ENCODE measurements at places on chromosomes 2 and 18.

DNA sequence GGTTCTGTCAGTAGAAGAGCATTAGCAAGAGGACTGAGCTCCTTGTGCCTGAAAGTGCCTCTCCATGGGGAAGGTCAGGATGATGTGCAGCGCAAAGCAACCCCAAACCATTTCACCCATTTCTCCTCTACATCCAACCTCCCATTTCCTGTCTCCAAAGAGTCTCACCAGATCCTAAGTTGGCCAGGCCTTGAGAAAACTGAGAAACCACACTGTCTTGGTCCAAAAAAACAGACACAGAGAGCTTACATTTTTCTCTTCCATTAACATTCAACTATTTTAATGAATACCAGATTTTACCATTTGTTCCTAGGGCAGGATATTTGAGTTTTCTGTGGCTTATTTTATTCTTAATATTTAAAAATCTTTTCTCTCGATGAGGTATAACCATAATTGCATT is 195.0 kb downstream of the EPHA4 start:
- DNase-seq = no peak

- no peak for DNase-seq
Observed at GRCh38 chr2:172540421-172540820, 15.5 kb upstream of the PDK1 start.

DNA sequence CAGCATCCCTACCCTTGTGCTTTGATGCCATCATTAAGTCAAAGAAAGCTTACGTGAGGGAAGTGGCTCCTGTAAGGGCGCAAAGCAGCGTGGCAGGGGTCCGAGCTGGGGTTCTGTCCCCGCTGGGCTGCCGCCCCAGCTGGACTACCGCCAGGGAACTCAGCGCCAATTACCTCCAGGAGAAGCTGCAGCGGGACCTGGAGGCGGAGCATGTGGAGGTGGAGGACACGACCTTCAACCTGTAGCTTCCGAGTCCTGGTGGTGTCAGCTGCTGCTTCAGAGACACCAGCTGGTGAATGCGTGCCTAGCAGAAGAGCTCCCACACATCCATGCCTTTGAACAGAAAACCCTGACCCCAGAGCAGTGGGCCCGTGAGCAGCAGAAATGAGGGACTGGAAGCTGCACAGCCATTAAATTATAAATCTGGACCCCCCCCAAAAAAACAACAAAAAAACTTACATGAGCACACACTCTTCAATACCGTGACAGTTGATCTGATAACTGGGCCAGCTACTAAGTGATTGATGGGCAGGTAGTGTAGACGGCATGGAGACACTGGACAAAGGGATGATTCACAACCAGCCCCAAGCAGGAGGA is 20.1 kb upstream of the YES1 start:
- peak; percentile 26 for DNase-seq

DNA sequence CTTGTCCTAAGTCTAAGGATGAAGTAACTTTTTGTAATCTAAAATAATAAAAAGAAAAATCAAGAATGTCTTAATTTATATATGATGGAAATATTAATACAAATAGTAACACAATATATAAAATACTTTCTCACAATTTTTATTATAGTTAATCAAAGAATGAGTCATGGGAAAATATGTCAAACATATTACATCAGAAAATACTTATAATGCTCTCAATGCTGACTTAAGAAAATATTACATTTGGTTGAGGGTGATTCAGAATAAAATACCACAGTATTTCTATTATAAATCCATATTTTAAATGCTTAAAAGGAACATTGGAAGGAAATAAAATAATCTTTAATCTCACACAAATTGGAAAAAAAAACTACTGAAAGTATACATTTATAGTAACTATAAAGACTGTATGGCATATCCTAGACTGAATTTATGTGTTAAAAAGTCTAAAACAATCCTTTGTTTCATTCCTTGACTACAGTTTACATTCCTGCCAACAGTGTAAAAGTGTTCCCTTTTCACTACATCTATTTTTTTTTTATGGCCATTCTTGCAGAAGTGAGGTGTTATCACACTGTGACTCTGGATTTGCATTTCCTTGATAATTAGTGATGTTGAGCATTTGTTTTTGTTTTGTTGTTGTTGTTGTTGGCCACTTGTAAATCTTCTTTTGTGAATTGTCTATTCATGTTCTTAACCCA is 1573.5 kb upstream of the ACVR2A start:
- no peak for DNase-seq

GRCh38 chr2:215712871-215713790 is 277.3 kb upstream of the FN1 start:
- no peak for DNase-seq

DNA sequence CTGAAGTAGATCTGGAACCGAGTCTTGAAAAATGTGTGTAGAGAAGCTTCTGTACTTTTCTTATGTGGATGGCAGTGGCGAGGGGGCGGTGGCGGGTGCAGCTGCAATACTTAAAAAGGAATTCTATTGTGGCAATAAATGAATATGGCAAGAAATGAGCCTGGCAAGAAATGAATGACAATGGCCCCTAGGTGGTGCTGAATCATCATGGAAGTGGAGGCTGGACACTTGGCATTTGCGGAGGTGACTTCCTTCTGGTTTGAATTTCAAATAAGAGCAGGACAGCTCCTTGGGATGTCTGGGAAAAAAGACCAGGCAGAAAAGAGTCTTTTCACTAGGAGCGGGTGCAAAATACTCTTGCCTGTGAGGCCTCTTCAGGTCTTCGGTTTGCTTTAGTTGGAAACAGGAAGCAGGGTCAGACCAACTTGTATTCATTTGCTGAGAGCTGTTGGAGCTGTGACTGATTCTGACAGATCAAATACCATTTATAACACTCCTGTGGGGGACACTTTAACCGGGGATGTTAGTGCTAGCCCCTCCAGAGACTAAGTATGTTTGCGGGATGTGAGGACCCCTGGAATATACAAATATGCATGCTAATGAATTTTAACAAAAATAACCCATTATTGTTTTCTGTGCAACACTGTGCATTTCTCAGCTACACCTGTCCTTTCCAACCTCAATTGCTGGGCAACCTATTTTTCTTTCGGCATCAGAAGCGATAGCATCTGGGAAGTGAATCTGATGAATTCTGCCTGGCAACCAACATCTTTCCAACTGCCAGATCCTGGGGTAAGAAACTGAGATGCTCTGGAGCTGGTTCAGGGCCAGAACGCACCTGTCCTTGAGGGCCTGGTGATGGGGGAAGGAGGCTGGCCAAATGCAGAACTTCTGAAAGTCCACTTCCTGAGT is 35.4 kb downstream of the FASTKD2 start:
- peak; percentile 51 for DNase-seq

- no peak for DNase-seq
Observed at GRCh38 chr2:3151153-3151918, 226.3 kb downstream of the EIPR1 start.

GRCh38 chr18:25503567-25504081 is 151.7 kb upstream of the ZNF521 start:
- DNase-seq = no peak

DNA sequence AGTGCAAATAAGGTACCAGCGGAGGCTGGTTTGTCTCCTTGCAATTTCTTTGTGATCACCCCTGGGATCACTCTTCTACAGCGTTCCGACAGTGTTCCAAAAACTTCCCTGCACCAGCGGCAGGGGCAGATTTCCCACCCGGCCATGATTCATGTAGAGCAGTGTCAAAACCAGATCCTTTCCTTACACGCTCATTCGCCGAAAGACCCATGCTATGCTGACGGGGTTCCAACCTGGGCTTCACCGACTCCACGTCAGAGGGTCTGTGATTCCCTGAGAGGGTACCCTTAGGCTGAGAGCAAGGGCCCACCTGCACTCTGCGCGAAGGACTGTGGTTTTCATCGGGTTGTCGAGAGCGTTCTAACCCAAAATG is 423 bp upstream of the TTC27 start:
- peak; percentile 48 for DNase-seq

DNA sequence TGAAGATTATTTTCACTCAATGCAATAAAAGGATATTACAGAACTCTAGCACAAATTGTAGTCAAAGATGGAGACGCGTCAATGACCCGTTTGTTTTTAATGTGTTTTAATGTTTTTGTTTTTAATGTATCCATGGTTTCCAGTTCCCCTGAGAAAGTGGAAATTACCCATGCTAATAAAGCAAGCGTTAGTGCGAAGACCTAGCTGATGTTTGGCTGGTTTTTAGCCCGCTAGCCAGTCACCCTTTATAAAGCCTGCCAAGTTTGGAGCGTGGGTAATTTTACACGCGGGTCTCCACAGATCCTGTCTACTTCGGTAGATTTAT is 430 bp upstream of the CHMP1B start:
- no peak for DNase-seq

GRCh38 chr2:25127646-25128045 is 40.7 kb downstream of the POMC start:
- DNase-seq = no peak

GRCh38 chr18:75130591-75131328 is 78.2 kb downstream of the PTGR3 start:
- DNase-seq = no peak

- no peak for DNase-seq
Observed at GRCh38 chr2:203018181-203018580, 3.5 kb downstream of the NBEAL1 start.

DNA sequence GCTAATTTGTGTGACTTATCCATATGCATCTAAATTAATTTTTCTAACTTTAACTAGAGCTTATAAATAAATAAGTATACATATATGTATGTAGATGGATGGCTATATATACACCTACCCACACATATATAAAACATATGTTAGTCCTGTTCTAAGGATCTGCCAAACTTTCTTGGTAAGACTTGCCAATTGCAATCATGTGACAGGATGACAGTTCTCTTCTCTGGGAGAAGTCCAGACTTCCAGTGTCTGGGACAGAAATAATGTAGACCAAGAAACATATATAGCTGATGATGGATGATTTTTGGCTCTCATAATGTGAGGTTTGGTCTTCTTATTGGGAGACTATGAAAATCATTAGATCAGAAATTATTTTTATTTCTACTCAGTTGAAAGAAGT is 30.6 kb upstream of the NR4A2 start:
- DNase-seq = no peak

GRCh38 chr18:26458526-26459232 is 89.7 kb downstream of the KCTD1 start:
- peak; percentile 6 for DNase-seq
